ENCODE measurements at places on chromosomes 6 and 20.

GRCh38 chr20:59154317-59155013 is 9.2 kb upstream of the ZNF831 start:
- H3K27me3 ChIP-seq = no peaks in the 10 kb centered on the region
- H3K4me1 ChIP-seq = peaks cover 93% of the 10 kb centered on the region
- H3K36me3 ChIP-seq = peaks cover 7% of the 10 kb centered on the region
- peak overlapping the region; percentile 97 for H3K27ac ChIP-seq
- peak overlapping the region; percentile 83 for H3K4me3 ChIP-seq

- no peak overlapping the region for H3K27ac ChIP-seq
- H3K4me3 ChIP-seq = no peak overlapping the region
- peaks cover 28% of the 10 kb centered on the region for H3K36me3 ChIP-seq
- H3K27me3 ChIP-seq = no peaks in the 10 kb centered on the region
Observed at GRCh38 chr6:118350881-118351430, 197.1 kb upstream of the PLN start.

DNA sequence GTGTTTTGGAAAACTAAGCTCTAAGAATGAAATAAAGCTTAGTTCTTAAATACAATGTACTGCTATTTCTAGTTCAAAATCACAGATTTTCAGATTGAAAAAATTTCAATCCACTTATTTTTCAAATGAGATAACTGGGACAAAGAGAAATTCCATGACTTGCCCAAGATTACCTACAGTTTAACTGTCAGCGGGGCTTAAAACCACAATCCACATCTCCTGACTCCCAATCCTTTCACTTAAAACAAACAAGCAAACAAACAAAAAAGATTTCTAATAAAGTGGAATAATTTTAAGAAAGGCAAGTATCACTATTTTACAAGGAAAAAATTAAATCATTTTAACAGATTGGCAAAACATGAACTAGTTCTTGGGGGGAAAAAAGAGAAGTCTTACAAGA is 4.2 kb downstream of the PHIP start:
- peaks cover 51% of the 10 kb centered on the region for H3K4me1 ChIP-seq
- peak overlapping the region; percentile 66 for H3K27ac ChIP-seq
- H3K4me3 ChIP-seq = peak overlapping the region; percentile 46
- peaks cover 21% of the 10 kb centered on the region for H3K36me3 ChIP-seq
- no peaks in the 10 kb centered on the region for H3K27me3 ChIP-seq

DNA sequence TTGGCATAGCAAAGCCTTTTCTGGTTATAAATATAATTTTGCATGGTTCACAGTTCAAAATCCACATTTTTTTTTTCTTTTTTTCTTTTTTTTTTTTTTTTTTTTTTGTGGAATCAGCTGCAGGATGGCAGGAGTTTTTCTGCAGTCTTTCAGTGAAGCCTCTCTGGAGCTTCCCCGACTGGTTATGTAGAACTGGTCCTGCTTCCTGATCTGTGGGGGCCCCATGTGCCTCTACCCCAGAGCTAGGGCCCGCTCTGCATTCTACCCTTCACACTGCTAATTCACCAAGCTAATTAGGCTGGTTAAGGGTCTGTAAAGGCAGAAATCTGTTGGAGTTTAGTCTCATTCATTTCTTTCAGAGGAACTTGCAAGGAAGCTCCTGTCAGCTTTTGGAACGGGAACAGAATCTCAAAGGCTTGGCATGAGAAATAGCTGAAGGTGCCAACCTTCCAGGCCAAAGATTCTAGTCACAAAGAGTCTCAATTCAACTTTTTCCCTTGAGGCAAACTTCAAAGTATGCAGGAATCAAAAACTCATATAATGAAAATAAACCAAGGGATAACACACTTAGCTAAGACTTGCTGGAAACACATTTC is 45.5 kb downstream of the HMGN3 start:
- peaks cover 3% of the 10 kb centered on the region for H3K27me3 ChIP-seq
- H3K36me3 ChIP-seq = peaks cover 24% of the 10 kb centered on the region
- no peak overlapping the region for H3K4me3 ChIP-seq
- no peak overlapping the region for H3K27ac ChIP-seq
- no peak for DNase-seq
- H3K4me1 ChIP-seq = no peaks in the 10 kb centered on the region

DNA sequence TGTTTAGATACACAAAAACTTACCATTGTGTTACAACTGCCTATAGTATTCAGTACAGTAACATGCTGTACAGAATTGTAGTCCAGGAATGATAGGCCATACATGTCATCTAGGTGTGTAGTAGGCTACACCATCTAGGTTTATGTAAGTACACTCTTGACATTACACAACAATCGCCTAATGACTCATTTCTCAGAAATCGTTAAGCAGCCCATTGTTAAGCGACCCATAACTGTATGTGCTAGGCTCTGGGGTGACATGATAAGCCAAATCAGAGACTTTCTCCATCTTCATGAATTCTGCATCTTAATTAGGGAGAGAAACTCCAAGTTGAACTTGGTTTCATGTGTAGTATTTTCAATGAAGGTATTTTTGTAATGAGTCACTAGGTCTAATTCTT is 17.2 kb downstream of the STK35 start:
- H3K27ac ChIP-seq = no peak overlapping the region
- peaks cover 76% of the 10 kb centered on the region for H3K4me1 ChIP-seq
- peaks cover 31% of the 10 kb centered on the region for H3K36me3 ChIP-seq
- H3K4me3 ChIP-seq = peak overlapping the region; percentile 71
- no peak for DNase-seq
